NCI-H510A (cell line): ENCODE measurements at places on chromosomes 2 and 18.

DNA sequence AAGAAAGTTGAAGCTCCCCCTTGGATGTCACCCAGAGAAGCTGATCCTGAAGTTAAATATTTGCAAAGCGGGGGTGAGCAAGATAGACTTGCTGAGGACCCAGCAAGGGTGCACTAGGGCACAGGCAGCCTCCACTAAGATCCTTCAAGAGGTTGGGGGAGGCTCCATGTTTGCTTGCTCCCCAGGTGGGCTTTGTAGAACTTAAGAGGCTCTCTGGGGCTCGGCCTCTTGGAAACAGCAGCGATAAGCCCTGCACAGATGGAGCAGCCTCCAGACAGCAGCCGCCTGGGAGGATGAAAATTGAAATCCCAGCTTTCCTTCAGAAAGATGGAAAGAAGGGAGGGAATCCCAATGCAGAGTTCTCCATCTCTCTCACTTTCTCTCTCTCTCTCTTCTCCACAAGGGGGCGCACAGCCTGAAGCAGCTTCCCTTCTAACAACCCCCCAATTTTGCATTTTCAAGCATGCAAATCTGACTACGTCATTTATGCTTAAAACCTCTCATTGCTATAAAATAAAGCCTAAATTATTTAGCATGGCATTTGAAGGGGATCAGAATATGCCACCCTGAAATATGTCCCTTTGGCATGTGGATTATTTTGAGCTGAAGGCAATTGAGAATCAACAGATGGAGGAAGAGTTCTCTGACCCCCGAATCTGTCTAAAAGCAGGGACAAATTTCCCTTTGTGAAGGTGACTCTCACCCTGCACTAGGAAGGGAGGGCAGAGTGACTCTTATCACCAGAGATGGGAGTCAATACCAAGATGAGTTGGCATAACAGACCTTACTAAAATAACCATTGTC lies 185.7 kb upstream of the KLHL29 start:
- DNase-seq: no peak

GRCh38 chr2:193943406-193943960 lies 1713.5 kb upstream of the SLC39A10 start:
- no peak for DNase-seq

DNA sequence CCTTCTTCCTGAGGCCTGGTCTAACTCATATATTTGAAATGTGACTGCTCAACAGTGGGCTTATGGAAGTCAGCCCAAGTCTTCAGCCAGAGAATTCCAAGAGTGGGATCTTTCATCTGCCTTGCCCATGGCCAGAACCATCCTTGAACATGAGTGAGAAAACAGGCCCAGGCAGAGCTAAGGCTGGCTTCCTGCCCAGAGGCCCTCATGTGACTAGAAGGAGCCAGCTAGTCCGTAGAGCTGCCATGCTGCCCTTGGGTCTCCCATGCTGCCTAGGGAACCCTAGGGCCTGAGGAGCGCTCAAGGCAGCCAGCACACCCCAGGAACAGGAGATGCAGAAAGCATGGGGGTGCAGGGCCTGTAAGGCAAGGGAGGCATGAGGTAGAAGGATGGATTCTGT lies 203.6 kb downstream of the FHOD3 start:
- no peak for DNase-seq

DNA sequence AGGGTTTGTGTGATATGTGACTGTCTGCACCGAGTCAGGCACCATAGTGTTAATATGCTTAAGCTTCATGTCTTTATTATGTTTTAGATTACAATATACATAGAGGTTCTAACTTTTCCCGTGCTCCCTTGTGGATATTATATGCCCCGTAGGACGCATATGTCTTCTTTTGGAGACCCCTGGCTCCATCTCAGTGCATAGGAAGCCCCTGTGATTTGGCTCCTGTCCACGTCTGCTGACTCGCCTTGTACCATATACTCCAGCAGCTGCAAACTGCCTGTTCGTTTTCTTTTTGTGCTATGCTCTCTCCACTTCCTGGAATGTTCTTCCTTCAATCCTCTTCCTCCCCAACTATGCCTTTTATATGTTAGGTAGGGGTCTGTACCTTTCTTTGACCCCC lies 110.9 kb downstream of the PTRHD1 start:
- no peak for DNase-seq

- DNase-seq: no peak
These were observed 361.1 kb upstream of the NRP2 start for GRCh38 chr2:205321231-205321630.

- DNase-seq: no peak
These were observed 16.3 kb downstream of the THOC1 start for GRCh38 chr18:251572-251971.

- DNase-seq: peak; percentile 73
These were observed 20.1 kb upstream of the YES1 start for GRCh38 chr18:832085-832681.

GRCh38 chr2:209817844-209818271 lies 46.2 kb downstream of the UNC80 start:
- no peak for DNase-seq

- no peak for DNase-seq
These were observed 63.0 kb downstream of the MCFD2 start for GRCh38 chr2:46852598-46852997.

- no peak for DNase-seq
These were observed 7.5 kb downstream of the RPE start for GRCh38 chr2:210009896-210010295.
